ENCODE measurements at places on chromosomes 6 and 20. TPM values are rescaled to one million over a fixed set of nuclear protein-coding genes. Genes with fewer than 3 reads are reported as not detected.

DNA sequence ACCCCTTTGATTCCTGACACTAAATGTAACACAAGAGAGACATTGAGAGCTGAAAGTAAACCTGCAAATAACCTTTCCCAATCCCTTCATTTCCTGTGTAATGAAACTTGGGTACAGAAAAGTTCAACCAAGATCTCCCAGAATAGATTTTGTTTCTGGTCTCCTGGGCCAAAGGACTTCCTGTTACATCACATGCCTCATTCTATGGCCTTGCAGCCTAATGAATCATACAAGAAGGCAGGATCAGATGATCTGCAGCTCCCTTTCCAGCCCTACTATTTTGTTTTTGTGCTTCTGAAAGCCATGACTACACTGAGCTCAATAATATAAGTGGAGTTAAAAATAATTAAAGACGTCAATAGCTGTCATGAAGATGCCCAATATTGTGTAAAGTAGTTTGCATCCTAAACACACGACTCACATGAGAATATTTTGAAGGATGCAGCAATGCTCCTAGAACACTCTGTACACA is 73.4 kb upstream of the NOX3 start:
- no peak for DNase-seq

DNA sequence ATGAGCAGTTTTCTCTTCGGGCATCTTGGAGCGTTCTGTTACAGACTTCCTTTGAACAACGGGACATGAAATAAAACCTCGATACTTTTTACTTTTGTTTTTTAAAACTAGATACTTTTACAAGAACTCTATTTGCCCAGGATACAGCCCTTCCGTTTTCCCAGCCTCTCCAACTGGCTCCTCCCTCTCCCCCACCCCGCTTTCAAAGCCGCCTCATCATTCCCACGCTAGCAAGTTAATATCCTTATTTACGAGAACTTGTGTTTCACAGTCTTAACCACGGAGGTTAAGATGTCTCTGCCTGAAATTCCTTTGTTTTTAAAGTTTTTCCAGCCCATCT is 241 bp upstream of the CFAP206 start:
- no peak for DNase-seq

DNA sequence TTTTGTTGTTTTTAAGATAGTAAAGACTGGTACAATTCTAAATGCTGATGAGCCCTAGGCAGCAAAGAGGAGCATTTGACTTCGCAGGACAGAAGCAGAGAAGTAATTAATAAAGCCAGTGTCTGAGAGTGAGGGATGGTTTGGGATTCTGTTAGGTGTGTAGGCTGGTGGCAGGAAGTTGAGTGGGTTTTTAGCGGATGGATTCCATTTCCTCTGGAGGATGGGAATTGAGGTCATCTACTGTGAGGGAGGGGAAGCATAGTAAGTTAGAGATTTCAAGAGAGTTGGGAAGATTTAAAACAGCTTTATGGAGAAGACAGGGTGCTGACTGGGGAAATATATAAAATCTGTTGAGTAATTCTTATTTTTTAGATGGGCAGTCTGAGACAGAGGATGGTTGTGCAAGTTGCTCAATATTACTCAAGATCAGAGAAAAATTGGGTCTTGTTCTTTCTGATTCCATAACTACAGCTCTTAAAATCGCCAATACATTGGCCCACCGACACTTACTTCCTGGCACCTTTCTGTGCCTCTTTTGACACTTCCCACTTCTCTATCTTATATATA is 48.8 kb downstream of the PRL start:
- no peak for DNase-seq

- DNase-seq, result no peak
Measured at GRCh38 chr6:150977281-150977680, 111.8 kb downstream of the MTHFD1L start.

DNA sequence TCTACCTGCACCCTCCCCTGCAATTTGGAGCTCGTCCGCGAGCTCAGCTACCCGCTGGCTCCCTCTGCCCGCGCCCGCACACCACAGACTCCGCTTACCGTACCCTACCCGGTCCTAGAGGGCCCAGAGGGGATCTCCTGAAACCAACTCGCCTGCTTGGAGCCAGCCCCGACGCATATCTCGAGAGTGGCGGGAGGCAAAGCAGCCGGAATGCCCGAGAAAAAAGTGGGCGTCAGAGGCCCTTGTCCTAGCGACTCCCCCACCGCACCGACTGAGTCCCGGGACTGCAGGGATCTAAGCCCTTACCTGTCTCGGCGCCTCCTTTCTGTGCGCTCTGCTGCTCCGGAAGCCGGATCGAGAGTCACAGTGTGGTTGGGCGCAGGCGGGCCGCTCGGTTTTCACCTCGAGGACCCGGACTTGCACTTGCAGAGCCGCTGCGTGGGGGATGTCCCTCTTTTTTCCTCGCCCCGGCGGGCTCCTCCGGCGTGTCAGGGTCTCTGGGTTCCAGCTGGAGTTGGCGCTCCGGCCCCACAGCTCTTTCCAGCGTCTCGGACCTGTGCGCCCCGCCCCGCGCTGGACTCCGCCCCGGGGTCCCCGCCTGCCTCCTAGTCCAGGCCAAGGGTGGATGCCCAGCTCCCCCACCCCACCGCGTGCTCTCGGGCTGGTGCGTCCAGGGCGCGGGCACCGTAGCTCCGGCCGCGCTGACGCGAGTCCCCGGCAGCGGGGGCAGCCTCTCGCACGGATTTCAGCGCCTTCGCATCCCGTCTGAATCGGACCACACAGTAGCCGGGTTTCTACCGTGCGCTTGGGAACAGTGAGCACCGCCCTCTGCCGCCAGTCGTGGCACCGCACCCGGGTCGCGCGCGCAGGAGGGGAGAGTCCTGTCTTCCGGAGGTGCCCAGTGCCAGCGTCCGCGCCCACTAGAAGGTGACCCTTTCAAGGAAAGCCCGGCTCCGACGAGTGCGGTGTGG is at the start of gene PROKR2:
PROKR2 (minus strand) TSS at position 767 of the 971 bp plus-strand sequence. CDS start 2,585 bp downstream, outside the sequence.
- DNase-seq, result no peak

- DNase-seq, result no peak
Measured at GRCh38 chr20:4947817-4948559, 53.3 kb downstream of the SLC23A2 start.

- DNase-seq, result no peak
Measured at GRCh38 chr20:52649727-52650126, 322.4 kb upstream of the TSHZ2 start.

Gene TMEM170B
- total RNA-seq, result 3.3 TPM

Gene DEFB121
- total RNA-seq, result not detected

Gene CTAGE9
- total RNA-seq, result not detected
